GM12864 (cell line): ENCODE measurements at places on chromosomes 13 and 19.

DNA sequence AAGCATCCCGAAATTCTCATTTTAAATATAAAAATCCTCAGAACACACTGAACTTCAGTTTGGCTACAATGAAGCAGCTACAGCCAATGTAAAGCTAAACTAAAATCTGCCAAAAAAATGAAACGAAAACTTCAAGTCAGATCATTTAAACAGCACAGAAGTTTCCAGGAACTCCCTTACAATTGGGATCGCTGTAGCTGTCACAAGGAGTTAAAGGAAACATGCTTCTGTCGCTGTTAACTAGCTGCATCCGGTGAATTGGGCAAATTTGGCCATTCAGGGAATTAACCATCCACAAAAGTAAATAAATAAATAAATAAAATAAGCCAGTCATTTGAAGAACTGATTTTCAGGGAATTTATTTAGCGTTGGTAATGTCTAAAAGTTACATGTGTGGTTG, 77.0 kb upstream of the PEG3 start:
- no peak for DNase-seq

DNA sequence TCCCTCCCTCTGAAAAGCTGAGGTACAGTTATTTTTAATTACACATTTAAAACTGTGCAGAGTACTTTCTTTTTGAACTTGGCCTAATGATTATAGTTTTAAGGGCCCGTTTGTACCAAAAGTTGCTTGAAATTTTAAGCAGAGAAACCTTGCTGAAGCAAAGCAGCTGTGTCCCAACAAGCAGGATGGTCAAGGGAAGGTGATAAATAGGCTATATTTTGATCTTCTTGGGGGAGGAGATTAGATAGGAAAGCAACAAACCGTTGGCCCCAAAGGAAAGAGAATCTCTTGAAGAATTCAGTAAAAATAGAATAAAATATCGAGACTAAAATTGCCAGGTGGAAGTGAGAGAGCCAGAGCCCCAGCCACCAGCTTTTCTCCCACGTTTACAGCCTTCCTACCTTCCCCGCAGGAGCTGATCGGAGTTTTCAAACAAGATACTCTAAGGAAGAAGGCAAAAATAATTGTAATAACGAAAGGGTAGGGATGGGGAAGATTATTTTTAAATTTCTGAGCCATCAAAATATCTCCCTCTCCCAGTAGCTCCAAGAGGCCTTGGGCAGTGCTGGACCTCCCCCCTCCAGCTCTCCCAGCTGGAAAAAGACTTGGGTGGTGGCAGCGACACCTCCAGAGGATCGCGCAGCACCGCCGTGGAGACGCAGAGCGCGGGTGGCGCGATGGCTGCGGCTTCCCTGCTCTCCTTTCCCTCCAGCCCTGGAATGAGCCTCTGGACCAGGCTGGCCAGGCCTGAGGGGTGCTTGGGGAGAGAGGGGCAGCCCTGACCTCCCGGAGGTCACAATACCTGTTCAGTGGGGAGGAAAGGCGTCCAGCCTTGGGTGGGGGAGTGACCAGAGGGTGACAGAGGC, 5.8 kb downstream of the ZIC2 start:
- DNase-seq, result no peak

DNA sequence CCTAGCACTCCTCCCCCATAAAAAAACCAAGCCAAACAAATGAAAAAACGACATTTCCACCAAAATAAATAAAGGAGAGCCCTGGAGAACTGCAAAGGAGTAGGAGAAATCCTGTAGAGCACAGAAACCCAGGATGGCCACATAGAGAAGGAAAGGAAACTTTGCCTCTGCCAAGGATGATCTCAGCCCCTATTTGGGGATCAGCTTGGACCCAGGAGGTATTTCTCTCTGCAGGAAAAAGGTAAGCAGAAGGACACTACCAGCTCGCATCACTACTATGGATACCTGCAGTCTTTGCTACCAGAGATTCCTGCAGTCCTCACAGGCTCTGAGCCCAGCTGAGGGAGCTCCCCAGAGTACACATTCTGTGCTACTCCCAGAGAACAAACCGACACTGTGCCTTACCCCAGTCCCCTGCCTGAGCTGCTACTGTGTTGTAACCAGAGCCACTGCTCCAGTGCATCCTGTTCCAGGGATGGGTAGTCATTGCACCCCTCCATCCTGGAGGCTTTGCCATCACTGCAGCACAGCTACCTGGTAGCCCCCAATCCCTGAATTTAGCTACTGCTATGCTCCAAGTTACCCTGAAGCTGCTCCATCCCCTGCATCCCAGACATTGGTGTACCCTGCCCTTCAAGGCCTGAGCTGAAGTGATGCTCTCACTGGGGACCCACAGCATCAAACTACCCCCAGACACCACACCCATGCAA, 41.7 kb downstream of the VWA8 start:
- DNase-seq, result no peak

DNA sequence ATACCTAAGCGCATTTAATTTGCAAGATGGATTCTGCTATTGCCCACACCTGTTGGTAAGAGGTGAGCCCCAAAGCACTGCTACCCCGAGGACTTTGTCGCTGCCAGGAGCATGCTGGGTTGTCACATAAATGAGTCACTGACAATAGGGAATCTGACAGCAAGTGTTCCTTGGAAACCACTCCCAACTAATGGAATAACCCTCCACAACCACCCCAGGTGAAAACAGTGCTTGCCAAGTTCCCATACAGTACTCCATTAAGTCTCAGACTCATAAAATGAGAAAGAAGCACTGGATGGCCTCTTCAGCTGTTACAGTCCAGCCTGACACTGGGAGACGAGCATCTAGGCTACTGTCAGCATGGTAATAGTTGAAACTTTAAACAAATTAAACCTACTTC, 108.6 kb downstream of the EFNB2 start:
- DNase-seq, result no peak

GRCh38 chr19:677601-678436, 1.6 kb downstream of the FSTL3 start:
- DNase-seq, result no peak

DNA sequence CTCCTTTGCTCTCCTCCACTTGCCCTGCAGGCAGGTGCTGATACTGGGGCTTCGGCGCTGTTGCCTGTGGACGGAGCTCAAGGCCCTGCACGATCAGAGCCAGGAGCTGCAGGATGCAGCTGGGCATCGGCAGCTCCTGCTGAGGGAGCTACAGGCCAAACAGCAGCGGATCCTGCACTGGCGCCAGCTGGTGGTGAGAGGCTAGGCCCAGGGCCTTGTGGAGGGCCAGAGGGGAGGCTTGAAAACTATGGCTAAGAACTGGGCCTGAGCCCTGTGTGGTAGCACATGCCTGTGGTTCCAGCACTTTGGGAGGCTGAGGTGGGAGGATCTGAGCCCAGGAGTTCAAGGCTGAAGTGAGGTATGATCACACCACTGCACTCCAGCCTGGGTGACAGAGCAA, 6.3 kb downstream of the HAUS5 start:
- DNase-seq, result no peak

DNA sequence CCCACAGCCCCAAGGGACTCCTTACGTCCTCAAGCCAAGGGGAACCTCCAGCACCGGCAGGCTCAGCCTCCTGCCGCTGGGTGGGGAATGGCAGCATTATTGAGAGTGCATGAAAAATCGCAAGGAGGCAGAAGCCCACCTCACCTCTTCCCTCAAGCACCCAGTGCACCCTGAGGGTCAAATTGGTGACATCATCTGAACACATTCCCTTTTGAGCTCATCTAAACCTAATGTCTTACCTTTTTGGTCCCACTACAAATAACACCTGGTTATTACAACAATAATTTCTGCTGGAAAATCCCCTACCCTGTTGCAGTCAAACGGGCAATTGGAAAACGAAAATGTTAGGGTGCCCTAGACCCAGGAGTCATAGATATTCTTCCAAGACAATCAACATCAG, 12.2 kb upstream of the POP4 start:
- DNase-seq, result no peak

DNA sequence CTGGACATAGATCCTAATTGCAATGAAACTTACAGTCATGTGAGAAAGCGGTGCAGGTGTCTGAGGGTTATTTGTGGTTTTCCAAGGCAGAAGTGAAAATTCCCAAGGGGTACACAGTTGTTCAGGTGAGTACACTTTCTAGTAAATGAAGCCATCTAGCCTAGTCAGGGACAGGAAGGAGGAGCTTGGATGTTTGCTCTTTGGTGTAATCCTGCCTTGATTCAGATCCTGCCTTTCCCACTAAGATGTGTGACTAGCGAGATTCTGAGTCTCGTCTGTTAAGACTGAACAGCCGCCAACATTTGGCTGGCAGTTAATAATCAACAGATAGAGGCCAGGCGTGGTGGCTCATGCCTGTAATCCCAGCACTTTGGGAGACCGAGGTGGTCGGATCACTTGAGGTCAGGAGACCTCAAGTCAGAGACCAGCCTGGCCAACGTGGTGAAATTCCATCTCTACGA, 2.5 kb downstream of the RPS9 start:
- DNase-seq, result no peak

- no peak for DNase-seq
These were observed 24.3 kb downstream of the ERCC5 start for GRCh38 chr13:102869948-102870676.

DNA sequence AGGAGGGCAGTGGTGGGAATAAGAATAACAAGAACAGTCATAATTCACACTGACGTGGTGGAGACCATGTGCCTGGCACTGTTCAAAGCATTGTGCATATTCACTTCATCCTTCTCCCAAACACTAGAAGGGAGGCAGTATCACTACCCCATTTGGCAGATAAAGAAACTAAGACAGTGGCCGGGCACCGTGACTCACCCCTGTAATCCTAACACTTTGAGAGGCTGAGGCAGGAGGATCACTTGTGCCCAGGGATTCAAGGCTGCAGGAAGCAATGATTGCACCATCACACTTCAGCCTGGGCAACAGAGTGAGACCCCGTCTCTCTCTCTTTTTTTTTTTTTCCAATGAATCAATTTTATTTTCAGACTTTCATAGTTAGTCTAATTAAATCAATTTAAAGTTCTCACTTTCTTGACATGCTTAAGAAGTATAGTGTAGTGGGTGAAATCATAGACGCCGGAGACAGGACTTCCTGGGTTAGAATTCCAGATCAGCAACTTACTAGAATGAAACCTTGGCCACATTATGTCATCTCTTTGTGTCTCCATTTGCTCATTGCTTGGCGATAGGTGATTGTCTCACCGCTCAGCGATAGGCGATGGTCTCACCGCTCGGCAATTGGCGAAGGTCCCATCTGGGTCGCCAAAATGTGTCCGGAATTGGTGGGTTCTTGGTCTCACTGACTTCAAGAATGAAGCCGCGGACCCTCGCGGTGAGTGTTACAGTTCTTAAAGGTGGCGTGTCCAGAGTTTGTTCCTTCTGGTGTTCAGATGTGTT, 5.3 kb upstream of the ATG4D start:
- no peak for DNase-seq

DNA sequence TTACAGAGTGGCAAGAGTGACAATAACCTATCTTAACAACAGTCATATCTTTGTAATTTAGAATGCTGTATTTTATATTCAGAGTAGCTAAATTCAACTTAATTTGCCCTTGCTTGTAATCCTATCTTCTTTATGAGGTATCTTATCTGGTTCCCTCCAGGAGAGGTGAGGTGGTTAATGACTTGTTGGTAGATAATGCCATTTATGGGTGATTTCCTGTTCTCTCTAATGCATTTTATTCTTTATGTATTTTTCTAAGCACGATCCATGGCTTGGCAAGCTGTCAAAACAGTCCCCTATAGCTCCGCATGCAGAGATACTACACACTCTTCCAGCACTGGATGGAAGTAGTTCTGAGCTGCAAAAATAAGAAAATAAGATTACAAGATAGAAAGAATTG, 267.9 kb downstream of the LMO7 start:
- DNase-seq, result no peak

- DNase-seq, result no peak
These were observed 37.7 kb upstream of the MCF2L start for GRCh38 chr13:112931028-112931934.

DNA sequence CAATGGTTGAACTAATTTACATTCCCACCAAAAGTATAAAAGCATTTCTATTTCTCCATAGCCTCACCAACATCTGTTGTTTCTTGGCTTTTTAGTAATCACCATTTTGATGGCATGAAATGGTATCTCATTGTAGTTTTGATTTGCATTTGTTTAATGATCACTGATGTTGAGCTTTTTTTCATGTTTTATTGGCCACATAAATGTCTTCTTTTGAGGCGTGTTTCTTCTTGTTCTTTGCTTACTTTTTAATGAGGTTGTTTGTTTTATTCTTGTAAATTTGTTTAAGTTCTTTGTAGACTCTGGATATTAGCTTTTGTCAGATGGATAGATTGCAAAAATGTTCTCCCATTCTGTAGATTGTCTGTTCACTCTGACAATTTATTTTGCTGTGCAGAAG, 28.2 kb downstream of the ZNF714 start:
- DNase-seq, result no peak

DNA sequence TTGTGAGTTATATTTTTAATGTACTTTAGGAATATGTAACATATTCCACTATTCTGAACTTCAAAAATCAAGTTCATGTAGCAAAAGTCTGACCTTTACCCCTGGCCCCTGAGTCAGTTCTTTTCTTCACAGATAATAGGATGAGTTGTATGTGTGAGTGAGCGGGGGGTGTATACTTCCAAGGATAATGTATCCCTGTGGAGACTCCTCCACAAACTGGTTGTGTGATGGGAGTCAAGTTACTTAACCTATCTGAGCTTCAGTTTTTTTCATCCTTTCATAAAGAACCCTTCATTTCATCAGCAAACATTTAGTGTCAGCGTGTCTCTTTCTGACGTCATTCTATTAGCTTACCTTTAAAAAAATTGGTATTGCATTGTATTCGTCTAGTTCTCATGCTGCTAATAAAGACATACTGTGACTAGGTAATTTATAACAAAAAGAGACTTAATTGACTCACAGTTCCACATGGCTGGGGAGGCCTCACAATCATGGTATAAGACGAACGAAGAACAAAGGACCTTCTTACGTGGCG, 288.1 kb upstream of the GPC6 start:
- no peak for DNase-seq

DNA sequence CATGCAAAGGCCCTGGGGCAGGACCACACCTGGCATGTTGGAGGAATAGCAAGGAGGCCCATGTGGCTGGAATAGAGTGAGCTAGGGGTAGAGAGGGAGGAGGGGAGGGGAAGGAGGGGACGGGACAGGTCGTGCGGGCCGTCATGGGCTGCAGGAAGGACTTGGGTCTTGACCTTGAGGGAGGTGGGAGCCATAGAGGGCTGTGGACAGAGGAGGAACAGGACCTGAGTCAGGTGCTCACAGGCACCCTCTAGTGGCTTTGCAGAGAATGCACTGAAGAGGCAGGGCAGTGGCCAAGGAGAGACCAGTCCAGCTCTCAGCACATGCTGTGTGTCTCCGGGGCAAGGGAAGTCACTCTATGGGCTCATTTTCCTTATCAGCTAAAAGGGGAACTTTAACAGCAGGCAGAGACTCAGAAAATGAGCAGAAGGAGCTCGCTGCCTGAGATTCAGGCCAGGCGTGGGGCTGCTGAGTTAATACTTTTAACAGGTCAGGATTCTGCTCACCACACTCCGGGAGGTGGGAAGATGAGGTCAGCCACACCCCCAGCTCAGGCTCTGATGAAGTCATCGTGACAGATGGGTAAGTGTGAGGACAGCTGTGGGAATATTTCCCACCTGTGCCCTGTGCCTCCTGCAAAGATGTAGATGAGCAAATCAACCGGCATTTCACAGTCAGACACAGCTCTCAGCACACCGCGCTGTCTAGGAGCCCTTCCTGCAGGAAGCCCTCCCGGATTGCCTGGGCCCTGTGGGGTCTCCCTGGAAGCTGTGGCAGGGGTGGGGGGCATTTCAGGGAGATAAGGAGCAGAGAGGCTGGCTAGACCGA, 6.0 kb upstream of the TNFAIP8L1 start:
- no peak for DNase-seq

- DNase-seq, result no peak
These were observed 5.1 kb upstream of the EPS8L1 start for GRCh38 chr19:55070466-55071128.

GRCh38 chr13:27928353-27928804, 8.6 kb downstream of the PDX1 start:
- DNase-seq, result no peak
